Sigmoid colon (tissue), 7 donors: ENCODE measurements at places on chromosomes 1 and 21. TPM values are rescaled to one million over a fixed set of nuclear protein-coding genes. Genes with fewer than 3 reads are reported as not detected.
A peak's percentile ranks its signal among the peaks of the same experiment; 100 is the strongest.

DNA sequence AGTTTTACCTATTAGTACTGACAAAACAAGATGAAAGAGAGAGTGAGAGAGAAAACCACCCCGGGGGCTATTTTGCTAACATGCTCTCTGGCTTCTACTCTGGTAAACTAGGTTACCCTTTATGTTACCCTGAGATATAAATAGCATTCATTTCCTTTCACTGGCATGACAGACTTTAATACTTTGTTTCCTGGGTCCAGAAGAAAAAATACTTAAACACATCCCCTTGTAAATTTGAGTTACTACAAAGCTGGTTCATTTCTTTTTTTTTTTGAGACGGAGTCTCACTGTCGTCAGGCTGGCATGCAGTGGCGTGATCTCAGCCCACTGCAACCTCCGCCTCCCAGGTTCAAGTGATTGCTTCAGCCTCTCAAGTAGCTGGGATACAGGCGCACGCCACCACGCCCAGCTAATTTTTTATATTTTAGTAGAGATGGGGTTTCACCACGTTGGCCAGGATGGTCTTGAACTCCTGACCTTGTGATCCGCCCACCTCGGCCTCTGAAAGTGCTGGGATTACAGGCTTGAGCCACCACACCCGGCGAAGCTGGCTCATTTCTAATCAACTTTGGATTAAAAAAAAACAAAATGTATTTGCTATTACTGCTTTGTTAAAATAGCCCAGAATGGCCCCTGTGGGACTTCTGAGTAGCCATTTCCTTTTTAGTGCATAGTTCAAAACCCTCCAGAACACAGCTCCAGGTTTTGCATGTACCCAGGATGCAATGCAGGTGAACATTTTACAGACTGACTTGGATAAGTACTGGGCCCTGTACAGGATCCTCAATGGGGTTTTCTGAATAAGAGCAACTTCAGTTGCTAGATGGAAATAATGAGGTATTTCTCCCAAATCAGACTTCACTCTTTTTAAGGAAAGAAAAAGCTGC is 20.6 kb downstream of the INPP5B start:
- no peaks in the 10 kb centered on the region for H3K27me3 ChIP-seq
- DNase-seq, result no peak

DNA sequence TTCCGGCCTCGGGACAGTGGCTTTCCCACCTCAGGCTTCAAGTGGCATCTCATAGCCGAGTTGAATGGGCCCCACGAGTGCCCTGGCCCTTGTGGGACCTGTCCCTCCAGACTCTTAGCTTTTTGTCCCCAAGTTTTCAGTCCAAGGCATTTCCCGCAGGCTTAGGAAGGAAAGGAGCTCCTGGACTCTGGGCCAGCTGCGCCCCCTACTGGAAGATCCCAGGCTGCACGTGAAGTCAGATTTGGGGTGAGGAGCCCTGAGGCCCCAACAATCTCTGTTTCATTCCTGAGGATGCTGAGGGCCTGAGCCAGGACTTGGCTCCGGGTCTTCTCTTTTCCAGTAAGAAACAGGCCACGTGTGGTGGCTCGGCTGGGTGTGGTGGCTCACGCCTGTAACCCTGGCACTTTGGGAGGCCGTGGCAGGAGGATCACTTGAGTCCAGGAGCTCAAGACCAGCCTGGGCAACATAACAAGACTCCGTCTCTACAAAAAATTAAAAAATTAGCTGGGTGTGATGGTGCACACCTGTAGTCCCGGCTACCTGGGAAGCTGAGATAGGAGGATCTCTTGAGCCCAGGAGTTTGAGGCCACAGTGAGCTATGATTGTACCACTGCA is 67.4 kb downstream of the ARHGEF10L start:
- H3K36me3 ChIP-seq, result peaks cover 22% of the 10 kb centered on the region
- no peaks in the 10 kb centered on the region for H3K27me3 ChIP-seq
- no peaks in the 10 kb centered on the region for H3K4me1 ChIP-seq

Gene FAM110D
- 3.2 TPM for total RNA-seq

DNA sequence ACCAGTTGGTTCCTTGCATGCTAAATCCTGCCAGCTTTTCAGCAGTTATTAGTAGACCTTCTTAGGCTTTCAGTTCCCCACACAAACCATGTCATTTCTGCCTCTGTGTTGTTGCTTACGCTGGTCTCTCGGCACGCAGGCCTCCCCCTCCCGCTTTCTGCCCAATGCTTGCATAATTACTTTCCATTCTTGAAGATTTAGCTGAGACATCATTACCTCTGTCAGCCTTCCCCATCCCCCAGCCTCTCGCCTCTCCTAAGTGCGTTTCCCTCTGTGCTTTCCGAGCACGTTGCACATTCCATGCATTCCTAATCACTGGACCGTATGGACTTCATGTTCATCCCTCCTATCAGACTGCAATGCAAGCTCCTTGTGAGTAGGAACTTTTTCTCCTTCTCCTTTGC is 26.8 kb downstream of the TSHB start:
- no peak overlapping the region for H3K4me3 ChIP-seq
- H3K27ac ChIP-seq, result peak overlapping the region; percentile 48
- DNase-seq, result no peak
- peaks cover 13% of the 10 kb centered on the region for H3K4me1 ChIP-seq

DNA sequence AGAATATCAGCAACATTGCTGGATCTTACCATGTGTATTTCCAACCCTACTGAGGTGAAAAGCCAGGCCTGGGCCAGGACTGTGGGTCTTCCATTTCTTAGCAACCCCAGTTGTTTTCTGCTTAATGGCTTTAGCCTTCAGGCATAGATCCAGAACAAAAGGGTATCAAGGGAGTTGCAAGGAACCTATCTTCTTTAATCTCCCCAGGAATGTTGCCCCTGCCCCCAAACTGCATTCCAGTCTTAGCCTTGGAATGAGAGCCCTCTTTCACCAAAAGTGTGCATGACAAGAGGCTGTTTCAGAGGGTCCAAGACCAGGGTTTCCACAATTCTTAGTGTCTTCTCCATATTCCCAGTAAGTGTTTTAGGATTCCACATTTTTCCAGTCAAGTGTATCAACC is 87.9 kb upstream of the SOX13 start:
- no peaks in the 10 kb centered on the region for H3K36me3 ChIP-seq
- H3K4me1 ChIP-seq, result no peaks in the 10 kb centered on the region
- no peak overlapping the region for H3K4me3 ChIP-seq
- H3K27ac ChIP-seq, result no peak overlapping the region

Gene RHD
- not detected for total RNA-seq

Gene TESK2
- 7.1 TPM for total RNA-seq

Gene DOP1B
- 14.7 TPM for total RNA-seq

Gene OLIG2
- total RNA-seq, result not detected

Gene VAV3
- total RNA-seq, result 4.4 TPM

DNA sequence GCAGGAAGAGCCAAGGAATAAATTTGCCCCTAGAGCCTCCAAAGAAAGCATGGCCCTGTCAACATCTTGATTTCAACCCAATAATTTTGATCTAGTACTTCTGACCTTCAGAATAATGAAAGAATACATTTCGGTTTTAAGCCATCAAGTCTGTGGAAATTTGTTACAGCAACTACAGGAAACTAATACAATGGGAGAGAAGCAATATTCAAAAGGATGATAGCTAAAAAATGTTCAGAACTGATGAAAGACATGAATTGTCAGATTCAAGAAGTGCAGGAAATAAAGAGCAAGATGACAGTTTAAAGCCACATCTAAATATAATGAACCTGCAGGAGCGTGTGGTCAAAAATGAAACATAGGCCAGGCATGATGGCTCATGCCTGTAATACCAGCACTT is 24.8 kb upstream of the IFFO2 start:
- no peak overlapping the region for H3K4me3 ChIP-seq
- H3K4me1 ChIP-seq, result no peaks in the 10 kb centered on the region
- DNase-seq, result no peak
- no peak overlapping the region for H3K27ac ChIP-seq

DNA sequence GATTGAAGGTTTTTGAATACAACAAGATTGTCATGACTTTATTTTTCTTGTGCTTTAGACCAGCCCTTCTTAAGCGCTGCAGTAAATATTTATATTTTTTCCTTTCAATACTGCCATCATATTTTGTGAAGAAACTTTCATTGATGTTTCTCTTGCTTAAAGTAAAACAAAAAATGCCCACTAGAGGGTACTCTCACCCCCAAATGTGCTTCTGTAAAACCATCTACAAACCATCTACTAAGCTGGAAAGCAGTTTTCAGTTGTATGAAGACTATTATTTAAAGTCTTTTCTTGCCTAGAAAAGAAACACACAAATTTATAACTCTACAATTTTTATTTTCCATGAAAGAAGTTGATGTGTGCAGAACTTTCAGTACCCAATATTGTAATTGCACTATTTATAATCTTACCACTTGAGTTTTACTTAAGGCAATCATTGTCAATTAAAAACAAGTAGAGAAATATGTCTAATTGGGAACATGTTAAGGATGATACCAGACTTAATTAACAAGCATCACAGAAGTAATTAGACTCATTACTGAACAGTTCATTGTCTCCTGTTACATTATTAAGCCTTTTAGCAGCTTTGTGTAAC is 10.7 kb downstream of the LEPR start:
- H3K27me3 ChIP-seq, result no peaks in the 10 kb centered on the region
- H3K4me3 ChIP-seq, result no peak overlapping the region
- peaks cover 6% of the 10 kb centered on the region for H3K36me3 ChIP-seq
- no peak for DNase-seq
- H3K4me1 ChIP-seq, result no peaks in the 10 kb centered on the region
